HCT116 (cell line): ENCODE measurements at places on chromosomes 6 and 20. TPM values are rescaled to one million over a fixed set of nuclear protein-coding genes. Genes with fewer than 3 reads are reported as not detected.
A peak's percentile ranks its signal among the peaks of the same experiment; 100 is the strongest.

DNA sequence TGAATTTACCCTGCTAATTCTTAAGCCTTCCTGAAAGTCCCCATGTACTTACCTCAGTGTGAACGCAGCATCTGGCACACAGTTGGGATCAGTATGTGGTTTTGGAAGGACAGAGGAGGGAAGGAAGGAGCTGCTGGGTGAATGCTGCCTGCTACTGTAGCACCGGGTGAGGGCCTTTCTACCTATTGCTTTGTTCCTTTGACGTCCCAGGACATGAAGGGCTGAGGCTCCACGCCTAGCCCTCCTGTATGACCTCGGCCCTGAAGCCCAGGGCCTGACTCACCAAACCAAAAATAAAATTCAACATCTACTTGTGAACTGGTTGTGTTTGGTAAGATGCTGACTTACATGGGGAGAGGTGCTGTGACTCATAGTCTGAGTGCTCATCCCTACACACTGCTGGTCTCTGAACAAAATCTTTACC lies 51.1 kb downstream of the ARID1B start:
- DNase-seq: peak; percentile 57

- no peak for DNase-seq
Observed at GRCh38 chr6:121549736-121550135, 114.3 kb downstream of the GJA1 start.

DNA sequence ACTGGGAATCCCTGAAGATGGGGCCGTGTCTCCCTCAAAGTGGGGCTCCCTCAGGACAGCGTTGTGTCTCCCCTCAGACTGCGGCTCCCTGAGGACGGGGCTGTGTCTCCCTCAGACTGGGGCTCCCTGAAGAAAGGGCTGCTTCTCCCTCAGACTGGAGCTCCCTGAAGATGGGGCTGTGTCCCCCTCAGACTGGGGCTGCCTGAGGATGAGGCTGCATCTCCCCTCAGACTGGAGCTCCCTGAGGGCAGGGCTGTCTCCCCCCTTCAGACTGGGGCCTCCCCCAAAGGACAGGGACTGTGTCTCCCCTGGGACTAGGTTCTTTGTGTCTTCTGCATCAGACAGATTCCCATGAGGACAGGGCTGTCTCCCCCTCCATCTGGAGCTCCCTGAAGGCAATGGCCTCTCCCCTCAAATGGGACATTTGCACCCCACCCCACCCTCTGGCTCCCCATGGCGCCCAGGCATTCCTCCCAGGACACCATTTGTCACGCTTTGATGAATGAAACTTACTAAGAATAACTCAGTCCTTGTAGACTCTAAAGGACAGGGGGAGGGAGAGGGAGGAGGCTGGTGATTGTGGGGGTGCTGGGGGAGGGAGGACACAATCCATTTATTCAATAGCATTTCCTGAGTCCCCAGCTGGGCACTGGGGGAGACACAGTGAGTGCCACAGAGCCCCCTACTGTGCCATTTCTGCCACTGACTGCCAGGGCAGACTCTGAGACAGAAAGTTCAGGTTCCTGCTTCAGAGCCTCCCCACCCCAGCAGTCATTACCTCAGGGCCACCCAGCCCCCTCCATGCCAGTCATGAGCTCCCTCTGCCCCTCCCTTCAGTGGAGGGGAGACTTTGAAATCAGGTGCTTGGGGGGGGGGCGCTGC lies 122.4 kb downstream of the MRPL14 start:
- no peak for DNase-seq

The ZDHHC14 gene
- 5.3 TPM for total RNA-seq

The DEF6 gene
- total RNA-seq: 40.4 TPM

The ZFP57 gene
- total RNA-seq: not detected

The PLG gene
- 0.69 TPM for total RNA-seq
